ENCODE measurements at places on chromosomes 13 and 19. TPM values are rescaled to one million over a fixed set of nuclear protein-coding genes. Genes with fewer than 3 reads are reported as not detected.

DNA sequence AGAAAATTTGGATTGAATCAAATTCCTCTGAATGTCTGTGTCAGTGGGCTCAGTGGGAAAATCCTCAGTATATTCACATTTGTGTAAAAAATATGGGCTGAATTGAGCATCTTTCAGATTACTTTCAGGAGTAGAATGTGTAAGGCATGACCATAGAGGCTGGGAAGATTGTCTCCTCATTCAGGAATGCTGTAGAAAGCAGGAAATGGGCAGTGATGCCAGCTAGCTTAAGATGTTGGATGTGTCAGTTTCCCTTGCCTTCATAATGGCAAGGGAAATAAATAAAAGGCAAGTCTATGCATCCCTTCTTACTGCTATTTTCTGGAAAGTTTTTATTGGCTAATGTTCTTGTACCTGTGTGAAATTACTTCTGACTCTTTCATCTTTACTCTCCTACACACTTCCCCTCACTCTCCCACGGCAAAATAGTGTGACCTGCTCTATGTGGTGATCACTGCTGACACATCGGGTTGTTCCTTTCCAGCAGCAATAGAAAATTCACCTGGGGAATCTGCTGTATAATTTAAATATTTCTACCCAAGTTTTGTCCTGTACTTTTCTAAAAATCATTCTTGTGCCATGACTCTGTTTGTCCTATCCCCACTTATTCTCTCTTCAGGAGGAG, 103.2 kb downstream of the LMO7 start:
- H3K4me3 ChIP-seq = no peak overlapping the region
- no peaks in the 10 kb centered on the region for H3K36me3 ChIP-seq
- H3K4me1 ChIP-seq = peaks cover 3% of the 10 kb centered on the region
- H3K27me3 ChIP-seq = no peaks in the 10 kb centered on the region

GRCh38 chr13:51715613-51716012, 88.3 kb downstream of the DHRS12 start:
- H3K27ac ChIP-seq = no peak overlapping the region
- no peak overlapping the region for H3K4me3 ChIP-seq
- no peaks in the 10 kb centered on the region for H3K27me3 ChIP-seq
- no peak for DNase-seq
- no peaks in the 10 kb centered on the region for H3K36me3 ChIP-seq
- no peaks in the 10 kb centered on the region for H3K4me1 ChIP-seq

GRCh38 chr13:44726778-44727177, 150.6 kb upstream of the TSC22D1 start:
- H3K4me3 ChIP-seq = no peak overlapping the region
- H3K4me1 ChIP-seq = peaks cover 3% of the 10 kb centered on the region
- H3K36me3 ChIP-seq = no peaks in the 10 kb centered on the region
- no peak overlapping the region for H3K27ac ChIP-seq
- DNase-seq = no peak
- no peaks in the 10 kb centered on the region for H3K27me3 ChIP-seq

GRCh38 chr19:32671883-32672593, 2.9 kb downstream of the ANKRD27 start:
- H3K27ac ChIP-seq = no peak overlapping the region
- peaks cover 18% of the 10 kb centered on the region for H3K27me3 ChIP-seq
- DNase-seq = no peak
- H3K4me1 ChIP-seq = peaks cover 27% of the 10 kb centered on the region
- no peak overlapping the region for H3K4me3 ChIP-seq

DNA sequence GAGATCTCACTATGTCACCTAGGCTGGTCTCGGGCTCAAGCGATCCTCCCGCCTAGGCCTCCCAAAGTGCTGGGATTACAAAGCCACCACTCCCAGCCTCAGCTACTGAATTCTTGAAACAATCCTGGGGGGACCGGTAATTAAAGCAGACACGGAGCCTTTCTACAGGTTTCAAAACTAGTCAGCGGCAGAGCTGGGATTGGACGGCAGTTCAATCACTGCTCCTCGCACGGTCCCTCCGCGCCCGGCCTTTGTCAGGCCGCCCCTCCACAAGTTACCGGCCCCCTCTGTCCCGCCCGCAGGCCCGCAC, 229 bp downstream of the BORCS8 start:
- peak overlapping the region; percentile 86 for H3K4me3 ChIP-seq
- H3K36me3 ChIP-seq = peaks cover 19% of the 10 kb centered on the region
- H3K27ac ChIP-seq = peak overlapping the region; percentile 100
- peaks cover 25% of the 10 kb centered on the region for H3K4me1 ChIP-seq
- no peaks in the 10 kb centered on the region for H3K27me3 ChIP-seq

DNA sequence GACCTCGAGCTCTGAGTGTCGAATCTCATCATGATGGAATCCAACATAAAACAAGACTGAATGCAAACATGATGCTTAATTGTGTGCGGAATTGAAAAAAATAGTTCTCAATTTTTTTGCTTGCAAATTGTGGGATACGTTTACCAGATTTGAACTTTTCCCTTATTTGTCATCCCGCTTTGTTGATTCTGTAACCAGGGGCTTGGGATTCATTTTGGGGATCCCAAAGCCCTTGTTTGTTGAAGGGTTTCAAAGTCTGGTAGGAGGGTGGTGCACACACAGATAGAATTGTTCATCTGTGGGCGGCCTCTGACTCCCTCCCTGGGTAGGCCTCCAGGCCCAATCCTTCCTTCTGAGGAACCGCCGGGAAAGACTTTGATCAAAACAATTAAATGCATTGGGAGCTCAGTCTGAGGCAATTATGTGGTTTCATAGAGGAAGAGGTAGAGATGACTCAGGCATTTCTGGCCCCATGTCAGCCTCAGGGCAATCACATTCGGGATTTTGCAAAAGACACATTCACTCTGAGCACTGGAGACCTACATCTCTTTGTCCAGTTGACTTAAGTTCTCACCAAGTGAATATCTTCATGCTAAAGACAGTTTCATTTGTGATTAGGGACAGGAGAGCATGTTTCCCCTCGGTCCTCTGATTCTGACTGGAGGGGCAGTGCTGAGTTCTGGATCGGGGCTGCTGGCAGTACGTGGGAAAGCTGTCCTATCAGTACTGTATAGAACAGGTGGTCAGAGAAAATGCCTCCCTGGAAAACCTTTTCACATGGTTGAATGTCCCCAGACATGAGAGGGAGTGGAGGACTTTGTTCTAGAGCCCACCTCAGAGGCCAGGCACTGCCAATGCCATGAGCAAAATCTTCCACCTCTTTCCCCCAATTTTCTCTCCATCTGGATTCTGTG, 27.8 kb upstream of the IGFL4 start:
- DNase-seq = no peak
- no peaks in the 10 kb centered on the region for H3K36me3 ChIP-seq
- peaks cover 3% of the 10 kb centered on the region for H3K4me1 ChIP-seq
- H3K27ac ChIP-seq = no peak overlapping the region
- peaks cover 22% of the 10 kb centered on the region for H3K27me3 ChIP-seq

DNA sequence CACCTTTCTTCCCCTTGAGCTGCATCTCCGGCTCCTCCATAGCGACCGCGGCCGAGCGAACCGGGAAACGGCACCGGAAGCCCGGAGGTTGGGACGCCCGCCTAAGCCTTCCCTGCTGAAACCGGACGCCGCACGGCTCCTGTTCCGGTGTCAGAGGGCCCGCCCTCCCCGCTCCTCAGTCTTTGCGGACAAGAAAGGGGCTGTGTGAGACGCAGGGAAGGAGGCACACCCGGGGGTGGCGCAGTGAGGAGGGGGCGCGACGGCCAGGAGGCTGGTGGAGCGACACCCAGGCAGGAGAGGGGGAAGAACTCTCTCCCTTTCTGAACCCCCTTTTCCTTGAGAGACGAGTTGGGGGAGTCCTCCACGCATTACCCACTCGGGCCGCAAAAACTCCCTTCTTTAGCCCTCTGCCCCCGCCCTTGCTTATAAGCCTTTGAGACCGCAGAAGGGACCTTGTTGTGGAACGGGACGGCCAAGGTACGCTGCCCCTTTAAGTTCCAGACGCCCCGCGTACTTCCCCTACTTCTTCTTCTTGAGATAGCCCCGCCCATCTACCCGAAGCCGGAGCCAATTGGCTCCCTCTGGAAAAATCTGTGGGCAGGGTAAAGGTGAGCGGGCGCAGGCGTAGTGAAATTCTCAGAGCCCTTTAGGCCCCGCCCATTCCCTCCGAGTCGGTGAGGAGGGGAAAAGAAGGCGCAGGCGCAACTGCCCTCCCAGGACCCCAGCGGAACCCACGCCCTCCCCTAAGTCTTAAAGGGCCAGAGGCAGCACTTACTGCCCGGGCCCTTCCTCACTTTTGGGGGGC, at the start of the genes BORCS8 and RFXANK:
BORCS8 (minus strand) TSS at position 75 of the 805 bp plus-strand sequence; CDS start at position 40, 35 bp downstream.
RFXANK (plus strand) TSS at position 181 of the 805 bp plus-strand sequence. CDS start 1,689 bp downstream, outside the sequence.
- H3K4me1 ChIP-seq = peaks cover 25% of the 10 kb centered on the region
- H3K27ac ChIP-seq = peak within 1 kb of the TSS; percentile 100

- peak; percentile 64 for DNase-seq
- peaks cover 33% of the 10 kb centered on the region for H3K27me3 ChIP-seq
- no peaks in the 10 kb centered on the region for H3K4me1 ChIP-seq
- no peak overlapping the region for H3K27ac ChIP-seq
These were observed 55.0 kb downstream of the ZIC5 start for GRCh38 chr13:99916366-99917103.

GRCh38 chr13:90154311-90154960, 1193.1 kb upstream of the MIR17HG start:
- H3K36me3 ChIP-seq = no peaks in the 10 kb centered on the region
- DNase-seq = no peak
- H3K27me3 ChIP-seq = no peaks in the 10 kb centered on the region
- H3K4me3 ChIP-seq = no peak overlapping the region

DNA sequence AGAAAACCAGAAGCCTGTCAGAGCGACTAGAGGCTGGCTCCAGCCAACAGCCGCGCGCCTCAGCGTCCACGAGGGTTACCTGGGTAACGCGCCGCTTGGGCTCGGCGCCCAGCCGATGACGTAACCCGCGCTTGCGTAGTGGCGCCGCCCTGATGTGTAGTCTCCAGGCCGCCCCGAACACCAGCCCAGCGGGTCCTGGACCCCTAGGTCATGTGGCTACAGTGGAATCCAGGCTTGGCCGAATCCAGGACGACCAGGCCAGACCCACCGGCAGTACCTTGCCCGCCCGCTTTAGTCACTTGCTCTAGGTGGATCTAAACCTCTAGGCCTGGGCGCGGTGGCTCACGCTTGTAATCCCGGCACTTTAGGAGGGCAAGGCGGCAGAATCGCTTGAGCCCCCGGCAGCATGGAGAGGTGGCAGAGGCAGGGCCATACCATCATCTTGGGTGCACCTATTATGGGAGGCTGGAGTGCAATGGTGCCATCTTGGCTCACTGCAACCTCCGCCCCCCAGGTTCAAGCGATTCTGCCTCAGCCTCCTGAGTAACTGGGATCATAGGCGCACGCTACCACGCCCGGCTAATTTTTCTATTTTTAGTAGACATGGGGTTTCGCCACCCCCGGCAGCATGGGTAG, 7.2 kb upstream of the ZNF606 start:
- peak overlapping the region; percentile 30 for H3K4me3 ChIP-seq
- H3K27me3 ChIP-seq = no peaks in the 10 kb centered on the region
- peak; percentile 92 for DNase-seq
- peaks cover 7% of the 10 kb centered on the region for H3K4me1 ChIP-seq
- peak overlapping the region; percentile 31 for H3K27ac ChIP-seq

GRCh38 chr13:34826432-34826831, 115.6 kb upstream of the NBEA start:
- no peak overlapping the region for H3K4me3 ChIP-seq
- H3K4me1 ChIP-seq = no peaks in the 10 kb centered on the region
- no peaks in the 10 kb centered on the region for H3K27me3 ChIP-seq
- no peak for DNase-seq

GRCh38 chr13:66969291-66969690, 260.8 kb downstream of the PCDH9 start:
- no peaks in the 10 kb centered on the region for H3K36me3 ChIP-seq
- no peak overlapping the region for H3K27ac ChIP-seq
- no peaks in the 10 kb centered on the region for H3K4me1 ChIP-seq
- H3K4me3 ChIP-seq = no peak overlapping the region
- no peaks in the 10 kb centered on the region for H3K27me3 ChIP-seq

DNA sequence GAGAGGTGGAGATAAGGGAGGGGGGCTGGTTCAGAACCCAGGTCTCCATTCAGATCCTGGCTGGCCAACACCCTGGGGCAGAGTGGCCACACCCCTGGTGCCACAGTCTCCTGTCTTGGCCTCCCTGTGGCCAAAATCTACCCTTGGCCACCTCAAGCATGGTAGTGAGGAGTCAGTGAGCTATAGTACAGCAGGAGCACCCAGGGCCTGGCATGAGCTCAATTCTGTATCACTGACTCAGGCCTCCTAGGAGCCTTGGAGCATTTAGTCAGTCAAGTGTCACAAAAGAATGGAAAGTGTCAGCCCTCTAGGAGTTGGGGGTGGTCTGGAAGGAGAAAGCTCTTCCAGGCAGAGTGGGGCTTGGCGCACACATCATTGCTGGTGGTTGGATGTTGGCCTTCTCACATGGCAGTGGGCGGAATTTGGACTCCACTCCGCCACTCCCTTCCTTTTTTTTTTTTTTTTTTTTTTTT, 6.6 kb upstream of the CD79A start:
- H3K27ac ChIP-seq = no peak overlapping the region
- no peak for DNase-seq
- no peaks in the 10 kb centered on the region for H3K27me3 ChIP-seq
- H3K4me3 ChIP-seq = no peak overlapping the region

DNA sequence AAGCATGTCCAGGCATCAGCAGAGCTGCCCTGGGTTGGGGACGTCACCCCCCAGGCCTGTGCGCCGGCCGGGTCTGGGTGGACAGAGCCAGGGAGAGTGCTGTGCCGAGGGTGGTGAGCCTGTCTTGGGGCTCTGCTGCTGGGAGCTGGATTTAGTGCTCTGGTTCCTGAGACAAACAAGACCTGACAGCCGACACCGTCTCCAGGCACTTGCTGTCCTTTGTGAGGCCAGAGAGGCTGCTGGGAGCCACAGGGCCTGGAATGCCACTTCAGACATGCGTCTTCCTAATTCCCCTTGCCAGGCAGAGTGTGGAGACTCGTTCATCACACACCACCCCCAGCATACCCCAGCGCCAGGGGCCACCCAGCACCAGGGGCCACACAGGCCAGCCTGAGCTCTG, 165.8 kb downstream of the KDM4B start:
- no peak overlapping the region for H3K4me3 ChIP-seq
- peaks cover 77% of the 10 kb centered on the region for H3K36me3 ChIP-seq
- no peak overlapping the region for H3K27ac ChIP-seq
- no peaks in the 10 kb centered on the region for H3K27me3 ChIP-seq
- H3K4me1 ChIP-seq = peaks cover 15% of the 10 kb centered on the region

The CATSPERD gene
- not detected for total RNA-seq

The HIPK4 gene
- 0.13 TPM for total RNA-seq

The OR4F17 gene
- total RNA-seq = not detected

The CCDC61 gene
- 6.1 TPM for total RNA-seq

The CEBPG gene
- total RNA-seq = 15.4 TPM

The KLC3 gene
- 0.09 TPM for total RNA-seq

The NKPD1 gene
- 0.13 TPM for total RNA-seq

The ZIM2 gene
- 4.6 TPM for total RNA-seq

The ZNF69 gene
- total RNA-seq = 5.6 TPM

The ZBTB32 gene
- not detected for total RNA-seq

Measured in muscle of leg (tissue), 16 donors.